ENCODE measurements at places on chromosomes 3 and 15.

DNA sequence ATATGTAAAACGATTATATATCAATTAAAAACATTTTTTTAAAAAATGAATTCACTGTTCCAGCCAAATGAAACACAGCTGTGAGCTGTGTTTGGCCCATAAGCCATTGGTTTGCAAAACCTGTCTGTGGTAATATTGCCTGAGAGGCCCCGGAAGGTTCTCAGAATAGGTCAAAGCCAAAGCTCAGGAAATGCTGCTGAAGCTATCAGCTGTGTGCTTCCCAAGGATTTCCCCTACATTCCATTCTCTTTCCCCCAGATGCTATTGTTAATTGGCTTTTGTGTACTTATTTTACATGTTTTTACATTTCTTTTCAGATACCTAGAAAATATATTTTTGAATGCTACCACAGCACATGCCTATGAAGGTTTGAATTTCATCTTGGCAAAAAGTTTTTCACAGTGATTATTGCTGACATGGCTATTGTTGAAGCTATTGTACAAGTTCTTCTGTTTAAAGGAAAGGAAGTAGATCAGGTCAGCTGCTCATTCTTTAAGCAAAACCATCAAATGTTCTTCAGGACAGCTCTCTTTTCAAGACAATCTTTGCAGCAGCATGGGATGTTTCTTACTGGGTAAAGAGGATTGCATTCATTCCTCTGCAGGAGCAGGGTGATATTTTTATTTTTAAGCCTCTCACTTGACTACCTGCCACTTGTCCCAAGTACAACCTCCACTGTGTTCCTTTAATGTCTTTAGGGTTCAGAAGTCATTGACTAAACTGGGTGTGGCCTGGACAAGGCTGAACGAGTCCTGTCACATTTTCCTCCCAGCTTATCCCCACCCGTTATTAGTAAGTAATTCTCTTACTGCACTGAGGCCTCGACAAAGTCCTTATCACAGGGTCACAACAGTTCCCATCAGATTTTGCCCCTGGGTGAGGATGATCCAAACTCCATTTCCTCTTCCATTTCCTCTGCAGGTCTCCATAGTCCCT, 26.3 kb upstream of the BNC1 start:
- no peak for DNase-seq

GRCh38 chr15:87877114-87877810, 379.3 kb downstream of the NTRK3 start:
- DNase-seq: no peak

- DNase-seq: no peak
Observed at GRCh38 chr15:68469162-68470048, 37.4 kb upstream of the ITGA11 start.

DNA sequence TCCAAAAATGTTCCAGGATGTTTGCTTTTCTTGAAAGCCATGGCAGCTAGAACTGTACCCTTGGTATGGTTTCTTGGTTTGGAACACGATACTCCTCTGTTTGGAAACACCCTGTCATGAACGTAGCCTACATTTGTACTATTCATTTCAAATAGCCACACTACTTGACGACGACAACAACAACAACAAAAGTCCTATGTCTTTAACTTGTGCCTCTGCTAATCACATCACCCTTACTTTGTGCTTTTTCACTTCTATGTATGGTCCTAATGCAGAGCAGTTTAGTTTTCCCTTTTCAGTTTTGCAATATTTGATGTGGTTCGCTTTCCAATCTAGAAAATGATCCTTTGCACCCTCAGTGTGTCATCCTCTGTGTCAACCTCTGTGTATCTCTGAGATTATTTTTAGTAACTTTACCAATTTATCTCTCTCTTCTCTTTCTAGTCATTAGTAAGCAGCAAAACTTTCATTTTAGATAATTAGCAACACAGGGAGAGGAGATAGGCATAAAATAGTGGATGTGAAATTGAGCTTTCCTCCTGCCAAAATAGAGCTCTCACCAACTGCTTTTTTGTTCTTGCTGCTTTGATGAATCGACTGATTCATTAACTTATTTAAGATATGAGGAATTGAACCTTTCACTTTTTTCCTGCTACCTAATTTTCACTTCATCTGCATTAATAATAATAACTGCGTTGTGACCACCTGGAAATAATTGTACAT, 44.1 kb upstream of the TP63 start:
- no peak for DNase-seq

DNA sequence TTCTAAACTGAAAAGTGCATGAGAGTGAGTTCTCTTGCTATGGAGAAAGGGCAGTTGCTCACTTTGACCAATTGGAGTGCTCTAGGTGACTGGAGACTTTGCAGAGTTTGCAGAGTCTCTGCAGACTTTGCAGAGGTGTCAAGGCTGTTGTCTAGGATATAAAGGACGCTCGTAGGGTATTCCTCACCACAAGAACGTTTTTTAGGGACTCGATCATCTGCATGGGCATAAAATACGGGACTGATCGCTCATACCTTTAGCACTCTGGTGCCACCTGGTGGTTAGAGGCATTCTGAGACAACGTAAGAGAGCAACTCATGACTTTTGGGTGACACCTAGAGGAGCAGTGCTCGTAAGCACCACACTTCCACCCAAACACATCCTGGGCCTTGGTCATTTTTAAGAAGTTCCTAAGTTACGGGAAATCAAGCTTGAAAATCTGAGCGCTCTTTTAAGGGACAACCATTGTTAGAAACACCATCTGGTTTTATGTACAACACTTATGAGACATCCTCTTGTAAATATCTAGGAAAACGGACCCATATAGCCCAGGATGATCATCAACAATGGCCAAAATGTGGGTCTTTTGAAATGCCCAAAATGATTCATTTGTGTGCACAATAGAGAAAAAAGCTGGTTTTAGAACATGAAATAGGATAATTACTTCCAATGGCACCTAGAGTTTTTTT, 51.6 kb upstream of the XCR1 start:
- peak; percentile 88 for DNase-seq

DNA sequence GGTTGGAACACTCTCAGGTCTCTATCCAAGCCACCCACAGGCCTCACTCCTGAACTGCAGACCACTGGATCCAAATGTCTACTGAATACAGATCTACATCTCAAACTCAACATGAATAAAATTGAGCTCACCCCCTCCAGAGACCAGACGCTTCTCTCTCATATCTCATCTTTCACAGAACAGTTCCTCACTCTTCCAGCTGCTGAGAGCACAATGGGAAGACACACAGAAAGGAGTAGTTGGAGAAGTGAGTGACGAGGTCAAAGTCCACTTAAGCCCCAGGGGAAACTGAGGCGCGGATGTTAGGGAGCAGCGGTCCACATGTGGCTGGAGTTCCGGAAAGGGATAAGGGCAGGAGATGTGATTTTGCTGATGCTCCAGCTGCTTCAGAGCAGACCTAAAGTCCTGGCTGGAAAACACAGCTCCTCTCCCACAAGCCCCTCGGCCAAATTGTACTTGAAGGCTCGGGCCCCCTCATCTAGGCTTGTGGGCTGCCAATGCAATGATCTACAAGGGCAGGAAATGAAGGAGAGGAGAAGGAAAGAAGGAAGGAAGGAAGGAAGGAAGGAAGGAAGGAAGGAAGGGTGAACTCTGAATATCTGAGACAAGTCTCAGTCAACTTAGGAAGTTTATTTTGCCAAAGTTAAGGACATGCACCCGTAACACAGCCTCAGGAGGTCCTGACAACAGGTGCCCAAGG, 211.2 kb upstream of the TLE3 start:
- DNase-seq: no peak
